NCI-H1417 treated with DMSO at 0.1 percent for 48 hours (cell line): ENCODE measurements at places on chromosomes 2 and 18.

GRCh38 chr2:37698931-37699481 is 27.6 kb upstream of the CDC42EP3 start:
- no peak for DNase-seq

DNA sequence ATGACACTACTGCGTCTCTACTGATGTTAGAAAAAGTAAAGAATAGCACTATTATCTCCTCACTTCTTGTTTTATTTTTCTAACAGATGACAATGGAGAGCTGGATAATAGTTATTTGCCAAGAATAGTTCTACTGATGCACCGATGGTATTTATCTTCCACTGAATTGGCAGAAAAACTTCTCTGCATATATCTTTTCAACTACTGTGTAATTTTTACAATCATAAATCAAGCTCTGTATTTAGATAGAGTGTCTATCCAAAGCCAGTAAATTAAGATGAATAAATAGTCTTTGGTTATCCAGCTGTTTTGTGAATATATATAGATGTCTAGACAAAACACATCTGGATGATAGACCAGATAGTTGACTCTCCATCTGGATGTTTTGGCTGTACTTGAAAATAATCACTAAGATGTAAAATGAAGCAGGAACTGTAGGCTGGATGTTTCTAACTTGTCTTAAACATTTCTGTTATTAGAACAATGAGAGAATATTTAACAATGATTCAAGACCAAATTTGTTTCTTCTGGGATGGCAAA is 40.1 kb downstream of the RASGRP3 start:
- DNase-seq = no peak

- DNase-seq = no peak
Measured at GRCh38 chr18:5966514-5966913, 71.2 kb upstream of the TMEM200C start.

DNA sequence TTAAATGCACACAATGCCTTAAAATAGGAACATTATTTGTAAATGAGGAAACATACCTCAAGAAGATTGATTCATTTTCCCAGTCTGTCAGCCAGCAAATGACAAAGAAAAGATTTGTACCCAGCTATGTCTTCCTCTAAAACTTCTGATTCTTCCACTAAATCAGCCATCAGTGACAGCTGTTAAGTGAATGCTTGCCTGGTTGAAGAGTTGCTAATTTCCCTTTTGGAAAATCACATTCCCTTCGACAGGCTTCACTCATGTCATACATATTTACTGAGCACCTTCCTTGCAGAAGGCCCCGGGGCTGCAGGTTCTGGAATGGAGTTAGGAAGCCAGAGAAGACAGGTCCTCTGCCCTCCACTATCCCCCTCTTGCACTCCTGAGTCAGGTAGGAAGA is 112.0 kb upstream of the SLC66A3 start:
- no peak for DNase-seq

GRCh38 chr2:172674034-172674967 is 61.3 kb upstream of the RAPGEF4 start:
- DNase-seq = no peak

- no peak for DNase-seq
Measured at GRCh38 chr2:240355001-240355891, 80.2 kb upstream of the GPC1 start.

GRCh38 chr2:27135478-27135955 is 1.1 kb upstream of the PREB start:
- DNase-seq = no peak

GRCh38 chr18:62715436-62715758 is at the start of gene PHLPP1:
Gene PHLPP1 (plus strand): TSS chr18:62715541. CDS start chr18:62715684, 143 bp downstream.
- no peak for DNase-seq

DNA sequence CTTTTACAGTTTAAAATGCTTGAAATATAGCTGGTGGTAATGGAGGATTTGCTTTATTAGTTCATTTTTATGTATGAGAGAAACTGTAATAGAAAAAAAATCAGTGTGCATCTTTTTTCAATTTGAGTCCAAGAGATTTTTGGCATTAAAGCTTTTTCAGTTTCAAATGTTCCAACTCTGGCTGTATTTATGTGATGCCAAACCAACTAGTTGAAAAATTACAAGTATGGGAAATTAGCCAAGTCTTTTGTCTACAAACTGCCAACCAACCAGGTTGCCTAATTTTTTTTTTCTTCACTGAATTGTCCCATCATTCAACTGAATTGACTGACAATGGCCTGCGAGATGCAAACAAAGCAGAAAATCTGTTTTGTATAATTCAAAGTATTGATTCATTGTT is 95.7 kb downstream of the ICOS start:
- DNase-seq = no peak

DNA sequence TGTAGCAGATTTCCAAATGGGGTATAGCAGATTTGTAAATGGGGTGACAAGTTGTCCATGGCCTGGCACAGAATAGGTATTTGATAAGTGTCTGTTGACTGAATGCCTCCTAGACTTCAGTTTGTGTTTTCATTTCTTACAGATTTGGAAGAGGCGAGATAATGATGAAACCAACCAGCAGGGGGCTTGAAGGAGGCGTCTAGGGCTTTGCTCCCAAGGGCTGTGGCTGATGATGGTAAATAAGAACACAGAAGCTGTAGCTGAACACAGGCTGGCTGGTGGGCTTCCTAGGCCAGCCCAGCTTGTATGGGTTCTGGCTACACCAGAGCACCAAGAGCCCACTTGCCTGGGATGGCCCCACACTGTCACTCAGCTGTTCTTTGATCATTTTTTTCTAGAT is 19.4 kb downstream of the SFTPB start:
- DNase-seq = no peak

- no peak for DNase-seq
Measured at GRCh38 chr2:215779912-215780311, 233.4 kb downstream of the MREG start.

- no peak for DNase-seq
Measured at GRCh38 chr2:240581811-240582210, 4.7 kb upstream of the CAPN10 start.
